ENCODE measurements at places on chromosomes 7 and 10. TPM values are rescaled to one million over a fixed set of nuclear protein-coding genes. Genes with fewer than 3 reads are reported as not detected.

CALML5 gene
- not detected for total RNA-seq

TAS2R41 gene
- total RNA-seq, result not detected

PHKG1 gene
- total RNA-seq, result 4.2 TPM

SPDYE2B gene
- total RNA-seq, result not detected

KCNH2 gene
- 0.22 TPM for total RNA-seq

EBLN1 gene
- total RNA-seq, result not detected

ZNF488 gene
- 0.19 TPM for total RNA-seq

PLPP4 gene
- total RNA-seq, result not detected

OR2A12 gene
- total RNA-seq, result not detected
